CD4-positive, alpha-beta T cell treated with Interleukin-21 for 1 hour (primary cell): ENCODE measurements at places on chromosomes 3 and 15.

DNA sequence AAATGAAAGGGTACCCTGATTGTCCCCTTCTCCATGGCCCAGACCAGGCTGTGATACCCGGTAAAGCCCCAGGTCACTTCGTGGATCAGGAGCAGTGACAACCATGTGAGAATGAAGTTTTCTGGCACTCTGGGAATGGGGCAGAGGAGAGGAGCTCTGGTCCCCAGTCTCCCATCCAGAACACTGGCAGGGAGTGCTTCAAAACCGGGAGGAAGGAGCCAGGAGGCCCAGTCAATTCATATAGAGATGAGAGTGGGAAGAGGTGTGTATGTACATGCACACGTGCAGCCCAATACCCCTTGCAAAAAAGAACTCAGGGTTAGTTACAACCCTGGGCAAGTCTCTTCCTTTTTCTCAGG, 101.4 kb upstream of the TLE3 start:
- no peak for DNase-seq

- no peak for DNase-seq
These were observed 14.4 kb downstream of the MUC20 start for GRCh38 chr3:195735036-195735695.

GRCh38 chr15:31236184-31237042, 90.2 kb upstream of the KLF13 start:
- DNase-seq = no peak

- peak; percentile 87 for DNase-seq
These were observed 694 bp upstream of the EEFSEC start for GRCh38 chr3:128152419-128153155.

DNA sequence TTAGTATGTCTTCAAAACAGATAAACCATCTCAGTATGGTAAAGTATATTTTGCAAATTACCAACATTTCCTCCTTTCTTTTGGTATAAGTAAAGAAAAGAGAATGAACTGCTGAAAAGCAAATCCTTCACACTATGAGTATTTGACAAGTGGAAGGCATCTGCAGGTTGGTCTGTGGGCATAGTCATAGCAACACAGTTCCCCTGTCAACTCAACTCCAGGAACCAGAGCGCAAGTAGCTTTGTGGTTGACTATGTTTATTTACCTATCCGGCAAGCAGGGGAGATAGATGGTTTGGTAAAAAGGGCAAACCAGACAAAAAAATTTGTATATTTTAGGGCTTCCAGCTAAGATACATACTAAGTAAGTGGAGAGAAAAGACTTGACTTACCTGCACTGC, 88.3 kb upstream of the PPIB start:
- peak; percentile 13 for DNase-seq

DNA sequence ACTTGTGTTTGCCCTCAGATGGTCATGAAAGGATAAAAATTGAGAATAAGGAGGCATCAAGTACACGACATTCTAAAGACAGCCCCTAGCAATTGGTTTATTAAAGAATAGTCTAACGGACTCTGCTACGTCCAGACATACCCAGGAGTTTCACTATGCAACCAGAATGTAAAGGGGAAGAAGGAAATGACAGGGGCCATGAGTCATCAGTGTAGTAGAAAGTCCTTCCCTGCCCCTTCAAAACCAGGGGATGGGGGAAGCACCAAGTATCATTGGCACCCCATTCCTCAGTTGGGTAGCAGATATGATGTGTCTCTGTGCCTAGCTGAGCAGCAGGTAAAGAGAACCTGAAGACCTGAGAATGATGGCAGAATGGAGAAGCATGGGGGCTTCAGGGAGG, 367.4 kb downstream of the IL20RB start:
- DNase-seq = no peak

DNA sequence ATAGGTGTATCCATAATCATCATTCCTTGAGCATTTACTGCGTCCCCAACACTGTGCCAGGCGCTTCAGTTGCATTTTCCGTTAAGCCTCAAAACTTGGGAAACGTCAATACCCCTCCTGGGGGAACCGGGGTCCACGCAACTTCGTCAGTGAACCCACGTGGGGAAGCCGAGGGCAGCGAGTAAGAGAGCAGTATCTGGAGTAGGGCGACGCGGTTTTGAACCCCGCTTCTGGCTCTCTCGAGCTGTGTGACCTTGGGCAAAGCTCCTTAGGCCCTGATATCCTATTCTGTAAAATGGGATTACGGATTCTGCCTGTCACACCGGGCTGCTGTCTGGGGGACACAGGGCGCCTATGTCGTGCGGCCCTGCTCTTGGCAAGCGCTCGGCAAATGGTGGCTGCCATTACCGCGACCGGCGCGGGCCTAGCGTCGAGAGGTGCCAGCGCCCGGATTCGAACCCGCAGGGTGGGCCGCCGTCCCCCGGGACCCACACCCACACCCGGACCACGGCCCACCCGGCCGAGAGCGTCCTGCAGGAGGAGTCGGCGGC, 590 bp downstream of the POLG start:
- DNase-seq = no peak

- DNase-seq = no peak
These were observed 309.6 kb upstream of the TLE3 start for GRCh38 chr15:70407336-70407670.

GRCh38 chr3:127831723-127832172, 9.4 kb upstream of the MGLL start:
- peak; percentile 10 for DNase-seq
